IPS-NIHi11 (cell line): ENCODE measurements at places on chromosomes 3 and 15.

DNA sequence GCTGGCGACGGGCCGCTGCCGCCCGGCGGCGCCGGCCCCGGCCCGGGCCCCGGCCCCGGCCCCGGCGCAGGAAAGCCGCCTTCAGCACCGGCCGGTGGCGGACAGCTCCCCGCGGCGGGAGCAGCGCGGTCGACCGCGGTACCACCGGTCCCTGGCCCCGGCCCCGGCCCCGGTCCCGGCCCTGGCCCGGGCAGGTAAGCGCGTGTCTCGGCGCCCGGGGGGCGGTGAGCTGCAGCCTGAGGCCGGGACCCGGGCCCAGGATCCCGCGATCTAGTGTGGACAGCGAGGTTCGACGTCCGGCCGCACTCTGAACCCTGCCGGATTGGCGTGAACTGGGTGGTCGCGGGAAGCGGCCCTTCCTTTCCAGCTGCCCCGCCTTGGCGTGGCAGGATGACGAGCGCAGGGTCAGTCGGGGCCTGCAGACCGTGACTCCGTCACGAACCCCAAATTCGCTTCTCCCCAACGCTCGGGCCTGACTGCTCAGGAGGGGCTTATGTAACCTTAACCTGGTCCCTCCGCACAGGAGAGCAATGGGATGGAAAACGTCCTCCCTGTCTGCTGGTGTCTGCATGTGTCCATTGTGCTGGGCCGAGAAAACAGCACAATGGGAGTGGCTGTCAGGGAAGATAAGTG lies 472 bp downstream of the BSN start:
- DNase-seq, result peak; percentile 91

- DNase-seq, result no peak
Measured at GRCh38 chr3:71078723-71079525, 504.6 kb downstream of the FOXP1 start.

- peak; percentile 29 for DNase-seq
Measured at GRCh38 chr3:71495708-71496472, 87.6 kb downstream of the FOXP1 start.

DNA sequence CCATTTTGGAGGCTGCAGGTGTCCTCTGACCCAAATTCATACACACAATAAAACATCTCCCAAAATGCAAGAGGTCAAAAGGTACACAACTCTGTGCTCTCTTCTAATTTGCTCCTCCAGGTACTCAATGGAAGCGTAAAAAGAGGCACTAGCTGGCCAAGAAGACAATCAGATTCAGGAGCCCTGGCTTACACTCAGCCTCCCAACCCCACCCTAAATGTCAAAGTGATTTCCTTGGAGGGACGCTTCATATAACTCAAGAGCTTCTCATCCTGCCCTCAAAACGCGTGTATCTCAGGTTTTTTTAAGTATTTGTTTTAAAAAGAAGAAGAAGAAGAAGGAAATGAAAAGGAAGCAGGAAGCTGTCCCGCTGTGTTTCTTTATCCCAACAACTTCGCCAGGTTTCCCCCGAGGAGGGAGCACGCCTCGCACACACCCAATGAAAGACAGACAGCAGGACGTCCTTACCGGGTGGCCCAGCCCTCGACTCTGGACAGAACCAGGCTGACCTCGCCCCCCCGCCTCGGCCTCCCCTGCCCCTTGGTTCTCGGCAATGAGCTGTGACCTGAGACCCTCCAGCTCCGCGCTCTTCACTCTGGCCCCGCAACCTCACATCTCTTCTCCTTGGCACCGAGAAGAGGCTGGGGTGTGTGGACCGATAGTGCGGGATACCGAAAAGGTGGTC lies 620.7 kb upstream of the ZNF385D start:
- peak; percentile 15 for DNase-seq

DNA sequence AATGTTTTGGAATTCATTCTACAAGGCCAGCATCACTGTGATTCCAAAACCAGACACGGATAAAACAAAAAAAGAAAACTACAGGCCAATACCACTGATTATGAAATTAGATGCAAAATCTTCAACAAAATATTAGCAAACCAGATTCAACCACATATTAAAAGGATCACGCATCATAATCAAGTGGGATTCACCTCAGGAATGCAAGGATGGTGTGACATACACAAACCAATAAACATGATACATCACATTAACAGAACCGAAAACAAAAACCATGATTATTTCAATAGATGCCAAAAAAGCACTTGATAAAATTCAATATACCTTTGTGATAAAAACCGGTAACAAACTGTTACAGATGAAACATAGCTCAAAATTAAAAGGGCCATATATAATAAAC lies 48.9 kb downstream of the DLG1 start:
- DNase-seq, result no peak

GRCh38 chr15:33810073-33810595 lies 158.2 kb upstream of the CHRM5 start:
- DNase-seq, result no peak

DNA sequence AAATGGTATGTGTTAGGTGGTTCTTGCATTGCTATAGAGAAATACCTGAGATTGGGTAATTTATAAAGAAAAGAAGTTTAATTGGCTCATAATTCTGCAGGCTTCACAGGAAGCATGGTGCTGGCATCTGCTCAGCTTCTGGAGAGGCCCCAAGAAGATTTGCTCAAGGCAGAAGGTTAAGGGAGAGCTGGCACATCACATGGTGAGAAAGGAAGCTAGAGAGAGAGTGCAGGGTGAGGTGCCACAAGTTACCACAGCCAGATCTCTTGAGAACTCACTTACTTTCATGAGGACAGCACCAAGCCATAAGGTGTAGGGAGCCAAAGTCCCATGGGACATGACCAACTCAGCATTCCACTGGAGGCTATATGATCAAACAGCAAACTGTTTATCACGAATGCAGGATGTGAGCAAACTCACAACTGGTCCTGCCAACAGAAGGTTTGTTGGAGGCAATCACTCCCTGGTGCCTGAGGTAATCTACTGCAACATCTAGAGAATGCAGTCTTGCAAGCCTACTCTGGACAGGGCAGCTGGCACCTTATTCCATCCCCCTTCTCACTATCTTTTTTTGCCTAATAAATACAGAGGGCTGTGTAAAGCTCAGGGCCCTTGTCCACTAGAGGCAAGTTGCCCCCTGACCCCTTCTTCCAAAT lies 28.1 kb upstream of the CCR2 start:
- DNase-seq, result no peak

GRCh38 chr3:183797996-183798395 lies 27.4 kb downstream of the MAP6D1 start:
- peak; percentile 3 for DNase-seq

DNA sequence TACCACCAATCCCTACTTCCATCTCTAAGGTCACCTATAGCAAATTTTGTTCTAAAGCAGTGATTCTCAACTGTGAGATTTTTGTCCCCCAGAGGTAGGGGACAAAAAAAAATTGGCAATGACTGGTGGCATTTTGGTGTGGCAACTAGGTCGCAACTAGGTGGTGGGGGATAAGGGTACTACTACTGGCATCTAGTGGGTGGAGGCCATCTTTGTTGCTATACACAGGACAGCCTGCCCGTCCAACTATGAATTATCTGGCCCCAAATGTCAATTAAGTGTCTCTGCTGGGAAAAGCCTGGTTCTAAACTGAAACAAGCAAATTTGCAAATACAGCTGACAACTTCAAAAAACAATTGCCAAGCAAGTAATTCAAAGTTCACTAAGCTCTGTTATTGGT lies 1.4 kb downstream of the MTMR10 start:
- DNase-seq, result no peak

GRCh38 chr15:96598514-96598913 lies 268.0 kb downstream of the NR2F2 start:
- no peak for DNase-seq

GRCh38 chr3:97721446-97721845 lies 43.1 kb upstream of the ARL6 start:
- DNase-seq, result no peak

GRCh38 chr3:115148142-115148790 lies 1.2 kb upstream of the ZBTB20 start:
- no peak for DNase-seq

DNA sequence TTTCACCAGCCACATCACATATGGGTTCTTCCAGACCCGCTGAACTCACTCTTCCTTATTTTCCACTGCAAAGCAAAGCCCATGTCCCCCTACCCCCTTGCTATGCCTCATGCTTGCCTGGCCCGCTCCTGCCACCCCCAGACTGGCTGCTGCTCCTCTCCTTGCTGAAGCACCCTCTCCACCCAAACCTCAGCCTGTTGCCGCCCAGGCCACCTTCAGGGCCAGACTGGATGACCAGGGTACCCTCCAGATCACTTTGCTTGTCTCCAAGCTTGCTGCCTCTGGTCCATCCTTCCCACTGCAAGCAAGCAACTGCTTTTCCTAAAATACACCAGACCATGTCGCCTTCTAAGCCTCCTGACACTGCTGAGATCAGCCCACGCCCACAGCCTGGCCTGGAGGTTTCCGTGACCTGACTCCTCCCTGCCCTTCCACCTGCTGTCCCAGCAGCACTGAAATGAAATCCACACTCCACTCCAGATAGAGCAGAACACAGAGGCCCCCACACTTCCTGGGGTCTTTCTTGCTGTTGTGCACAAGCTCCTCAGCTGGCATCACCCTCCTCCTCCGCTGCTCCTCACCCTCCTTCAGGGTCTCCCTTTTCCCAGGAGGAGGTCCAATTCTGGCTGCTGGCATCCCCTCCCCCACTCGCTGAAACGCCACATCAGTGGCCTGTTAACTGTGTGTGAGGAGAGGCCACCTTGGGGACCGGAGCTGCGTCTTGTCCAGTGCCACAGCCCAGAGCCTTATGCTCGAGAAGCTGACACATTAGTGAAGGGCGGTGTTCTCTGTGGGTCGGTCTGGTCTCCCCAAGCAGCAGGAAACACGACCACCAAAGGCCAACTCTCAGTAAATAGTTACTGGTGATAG lies 99.1 kb downstream of the ADCY5 start:
- no peak for DNase-seq

DNA sequence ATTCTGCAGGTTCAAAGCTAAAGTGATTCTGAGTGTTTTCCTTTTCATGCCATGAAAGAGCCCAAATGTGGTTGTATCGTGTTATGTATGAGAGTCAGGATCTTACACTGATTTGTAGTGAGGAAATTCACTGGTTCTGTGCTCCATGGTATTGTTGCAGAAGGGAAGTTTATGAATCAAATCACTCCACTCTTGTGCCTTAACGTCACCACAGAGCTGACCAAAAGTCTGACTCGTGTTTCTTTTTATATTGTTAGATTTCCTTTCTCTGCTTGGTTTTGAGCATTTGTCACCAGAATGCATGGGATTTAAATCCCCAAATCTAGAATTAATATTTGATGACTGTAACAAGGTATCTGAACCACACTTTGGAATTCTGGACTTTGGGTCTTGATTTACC lies 29.1 kb upstream of the SLC30A4 start:
- no peak for DNase-seq

DNA sequence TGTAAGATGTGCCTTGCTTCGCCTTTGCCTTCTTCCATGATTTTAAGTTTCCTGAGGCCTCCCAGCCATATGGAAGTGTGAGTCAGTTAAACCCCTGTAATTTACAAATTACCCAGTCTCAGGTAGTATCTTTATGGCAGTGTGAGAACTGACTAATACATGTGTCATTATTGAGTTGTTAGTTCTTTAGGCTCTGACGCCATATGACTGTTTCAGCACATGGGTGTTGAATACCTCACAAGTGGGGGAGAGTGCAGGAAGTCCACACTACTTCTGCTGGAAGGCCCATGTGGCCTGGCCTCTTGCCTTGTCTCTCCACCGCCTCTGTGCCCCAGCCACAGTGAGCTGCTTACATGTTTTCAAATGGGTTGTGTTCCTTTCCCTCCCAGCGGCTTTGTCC lies 28.5 kb downstream of the MFSD1 start:
- DNase-seq, result no peak

DNA sequence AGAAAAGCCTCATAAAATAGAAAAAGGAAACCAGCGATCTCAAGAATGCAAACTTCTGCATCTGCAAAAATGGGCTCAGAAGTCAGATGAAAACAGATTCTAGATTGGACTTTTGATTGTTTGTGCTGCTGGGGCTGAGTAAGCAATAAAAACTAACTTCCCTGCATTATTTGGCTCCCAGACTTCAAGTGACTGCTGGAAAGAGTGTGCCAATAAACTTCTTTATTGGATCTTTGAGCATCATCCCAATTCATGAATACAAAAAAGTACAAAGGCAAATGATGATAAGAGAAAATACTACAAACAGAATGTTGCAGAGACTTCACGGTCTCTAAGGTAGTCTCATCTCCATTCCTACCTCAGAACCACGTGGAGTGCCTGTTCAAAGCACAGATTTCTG lies 97.9 kb downstream of the FGF12 start:
- DNase-seq, result no peak

DNA sequence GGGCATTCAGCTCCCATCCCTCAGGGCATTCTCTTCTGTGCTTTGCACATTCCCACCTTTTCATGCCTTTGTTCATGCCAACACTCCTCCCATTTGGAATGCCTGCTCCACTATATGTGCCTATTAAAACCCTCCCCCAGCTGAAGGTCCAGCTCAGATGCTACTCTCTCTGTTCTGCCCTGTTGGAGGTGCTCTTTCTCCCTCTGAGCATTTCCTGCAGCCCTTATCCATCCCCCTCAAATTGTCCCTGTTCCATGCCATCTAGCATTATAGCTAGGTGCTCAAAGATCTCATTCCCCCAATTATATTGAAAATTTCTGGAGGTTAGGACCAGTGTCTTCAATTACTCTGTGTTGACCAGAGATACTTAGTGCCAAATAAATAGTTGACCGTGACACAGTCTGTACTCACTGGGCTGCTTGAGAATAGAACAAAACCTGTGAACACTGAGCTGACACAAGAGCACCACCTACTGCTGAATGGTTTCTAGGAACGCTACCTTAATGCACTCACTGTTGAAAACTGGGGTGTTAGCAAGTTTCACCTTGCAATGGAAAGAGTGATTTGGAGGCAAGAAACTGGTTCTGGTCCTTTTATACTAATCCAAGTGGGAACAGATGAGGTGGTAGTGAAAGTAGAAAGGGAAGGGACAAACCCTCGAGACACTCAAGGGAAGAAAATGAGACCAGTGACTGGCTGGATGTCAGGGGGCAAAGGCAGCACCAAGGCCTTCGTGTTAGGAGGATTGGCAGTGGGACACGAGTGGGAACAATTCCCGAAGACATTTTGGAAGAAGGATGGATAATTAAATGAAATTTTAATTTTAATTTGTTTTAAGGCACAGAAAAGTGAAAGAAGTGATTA lies 289.8 kb upstream of the ROPN1 start:
- DNase-seq, result peak; percentile 62

- no peak for DNase-seq
Measured at GRCh38 chr3:41673650-41674049, 288.3 kb downstream of the ULK4 start.

DNA sequence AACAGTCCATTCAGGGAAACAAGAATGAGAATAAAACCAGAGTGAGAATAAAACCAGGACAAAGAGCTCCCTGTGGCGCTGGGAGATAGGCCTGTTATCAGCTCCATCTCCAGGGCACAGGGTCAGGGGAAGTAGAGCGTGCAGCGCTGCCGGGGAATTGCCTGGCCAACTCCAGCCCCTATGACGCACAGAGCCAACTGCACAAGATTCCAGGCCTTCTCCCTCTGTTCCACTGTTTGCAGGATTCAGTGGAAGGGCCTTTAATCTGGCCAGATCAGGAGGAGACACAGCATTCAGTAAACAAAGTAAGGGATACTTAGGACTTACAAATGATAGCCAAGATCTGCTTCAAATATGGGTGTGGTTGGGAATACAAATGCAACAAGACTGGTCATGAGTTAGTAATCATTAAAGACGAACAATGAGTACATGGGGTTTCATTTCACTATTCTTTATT lies 49.4 kb downstream of the ITGB5 start:
- DNase-seq, result peak; percentile 30
